Foreskin keratinocyte (primary cell): ENCODE measurements at places on chromosomes 11 and 22.

- no peak for DNase-seq
Observed at GRCh38 chr11:7579361-7579791, 65.6 kb downstream of the PPFIBP2 start.

DNA sequence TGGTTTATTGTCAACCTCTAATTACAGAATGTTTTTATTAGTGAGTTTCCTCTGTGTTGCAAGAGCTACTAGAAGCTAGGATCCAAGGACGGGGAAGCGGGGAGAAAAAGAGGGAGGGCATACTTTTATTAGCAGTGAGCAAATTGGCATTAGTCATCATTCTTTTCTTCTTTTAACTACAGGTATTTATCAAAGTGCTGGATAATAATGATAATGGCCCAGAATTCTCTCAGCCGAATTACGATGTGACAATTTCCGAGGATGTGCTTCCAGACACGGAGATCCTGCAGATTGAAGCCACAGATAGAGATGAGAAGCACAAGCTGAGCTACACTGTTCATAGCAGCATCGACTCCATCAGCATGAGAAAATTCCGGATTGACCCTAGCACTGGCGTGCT, 179.7 kb upstream of the MTNR1B start:
- no peak for DNase-seq

DNA sequence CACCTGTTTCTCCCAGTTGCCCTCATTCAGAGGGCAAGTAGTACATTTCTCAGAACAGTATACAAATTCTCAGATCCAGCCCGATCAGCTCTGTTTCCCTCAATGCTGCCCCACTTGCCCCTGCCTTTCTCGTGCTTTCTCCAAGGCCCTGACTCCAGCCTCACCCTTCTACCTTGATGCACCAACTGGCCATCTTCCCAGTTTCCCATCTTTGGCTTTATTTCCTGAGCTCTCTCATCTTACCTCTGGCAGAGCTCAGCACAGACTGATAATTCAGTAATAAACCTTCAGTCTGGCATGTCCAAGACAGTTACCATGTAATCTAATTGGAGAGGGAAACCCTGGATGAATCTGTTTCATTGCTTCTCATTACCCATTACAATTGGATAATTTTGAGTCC, 184.5 kb upstream of the ISX start:
- DNase-seq: no peak

DNA sequence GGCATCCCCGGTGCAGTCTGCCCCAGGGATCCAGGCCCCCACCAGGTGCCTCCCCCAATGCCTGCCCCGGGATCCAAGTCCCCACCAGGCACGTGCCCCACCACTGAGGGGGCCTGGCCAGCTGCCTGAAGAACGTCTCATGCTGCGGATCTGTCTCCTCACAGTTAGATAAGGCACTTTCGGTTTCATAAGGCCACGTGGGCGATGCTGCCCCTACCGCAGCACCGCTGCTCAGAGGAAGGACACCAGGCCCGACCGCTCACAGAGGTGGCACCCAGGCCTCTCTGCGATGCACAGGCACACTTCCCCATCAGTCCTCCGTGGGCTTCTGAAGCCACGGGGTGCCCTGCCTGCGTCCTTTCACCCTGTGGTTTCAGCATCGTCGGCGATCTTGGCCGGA, 68.1 kb upstream of the BID start:
- DNase-seq: no peak

GRCh38 chr11:18720808-18721560, 5.0 kb downstream of the IGSF22 start:
- DNase-seq: peak; percentile 76
